Stimulated activated CD8-positive, alpha-beta memory T cell treated with anti-CD3 and anti-CD28 coated beads, Interleukin-15, amount 100 ng/mL, for 4 hours (primary cell): ENCODE measurements at places on chromosomes 7 and 10.

DNA sequence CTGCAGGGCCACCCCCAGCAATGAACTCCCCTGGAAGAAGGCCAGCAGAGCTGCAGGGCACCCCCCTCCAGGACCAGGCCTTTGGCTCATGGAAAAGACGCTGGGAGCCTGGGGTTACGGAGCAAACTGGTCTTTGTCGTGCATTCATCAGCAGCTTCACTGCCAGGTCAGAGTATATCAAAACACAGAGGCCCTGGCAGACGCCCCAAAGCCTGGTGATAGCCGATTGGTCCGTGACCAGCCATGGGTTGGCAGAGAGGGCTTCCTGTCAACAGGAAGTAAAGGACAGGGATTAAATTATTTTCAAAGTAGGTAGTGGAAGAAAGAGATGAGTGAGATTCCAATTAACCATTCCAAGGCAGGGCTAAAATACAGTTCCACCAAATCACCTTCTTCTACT, 9.0 kb downstream of the PRKAG2 start:
- no peak for DNase-seq

GRCh38 chr10:121694966-121695643, 96.9 kb upstream of the FGFR2 start:
- no peak for DNase-seq

GRCh38 chr10:50279489-50279888, 28.2 kb upstream of the ASAH2 start:
- DNase-seq = no peak

GRCh38 chr10:132062641-132063390, 2.9 kb upstream of the JAKMIP3 start:
- no peak for DNase-seq

- DNase-seq = no peak
Observed at GRCh38 chr7:106772655-106773108, 92.4 kb upstream of the PIK3CG start.
